Smooth muscle cell of bladder (primary cell): ENCODE measurements at places on chromosomes 12 and 14. TPM values are rescaled to one million over a fixed set of nuclear protein-coding genes. Genes with fewer than 3 reads are reported as not detected.

Gene KRT77
- total RNA-seq = not detected in 2 replicates

Gene INHBE
- 9.0 and 12.7 TPM in 2 replicates for total RNA-seq

Gene PLCZ1
- total RNA-seq = not detected in 2 replicates

Gene INHBC
- total RNA-seq = not detected in 2 replicates

Gene PTHLH
- 2.0 and 17.8 TPM in 2 replicates for total RNA-seq

Gene CISTR
- total RNA-seq = not detected in 2 replicates

Gene NINJ2
- total RNA-seq = 1.8 and 3.1 TPM in 2 replicates

Gene TAS2R50
- total RNA-seq = 2.1 and 2.4 TPM in 2 replicates

Gene ADGRD1
- total RNA-seq = 10.2 and 19.9 TPM in 2 replicates

Gene TAS2R43
- 1.3 TPM in 1 of 2 replicates, not detected in the other for total RNA-seq

Gene PLEKHA5
- total RNA-seq = 43.7 and 54.9 TPM in 2 replicates

Gene ZNF641
- 10.2 and 17.2 TPM in 2 replicates for total RNA-seq

Gene TMPRSS12
- total RNA-seq = not detected in 2 replicates

Gene NRL
- 0.28 and 0.46 TPM in 2 replicates for total RNA-seq

Gene GAS2L3
- total RNA-seq = 5.3 and 6.3 TPM in 2 replicates

Gene HOXC10
- 0.18 and 0.43 TPM in 2 replicates for total RNA-seq

Gene MEG3
- 145 and 252 TPM in 2 replicates for total RNA-seq

Gene PTGER2
- 6.6 and 8.4 TPM in 2 replicates for total RNA-seq

Gene KRT83
- total RNA-seq = 0.14 TPM in 1 of 2 replicates, not detected in the other

Gene HOXC4
- total RNA-seq = 0.09 and 0.14 TPM in 2 replicates

Gene CLMN
- total RNA-seq = 1.9 and 2.1 TPM in 2 replicates

Gene CCT2
- 153 and 156 TPM in 2 replicates for total RNA-seq

Gene NUAK1
- total RNA-seq = 17.9 and 25.8 TPM in 2 replicates

Gene GDF3
- not detected in 2 replicates for total RNA-seq

Gene AP5M1
- 11.2 and 17.4 TPM in 2 replicates for total RNA-seq

Gene MYO1H
- 0.14 TPM in 1 of 2 replicates, not detected in the other for total RNA-seq

Gene INTS13
- total RNA-seq = 25.3 and 28.4 TPM in 2 replicates

Gene PTPRO
- total RNA-seq = 0.85 and 1.3 TPM in 2 replicates

Gene POP5
- total RNA-seq = 30.8 and 32.0 TPM in 2 replicates

Gene RNF10
- total RNA-seq = 92.2 and 113 TPM in 2 replicates

Gene HELB
- 2.6 and 3.1 TPM in 2 replicates for total RNA-seq

Gene BDKRB2
- 38.6 and 68.3 TPM in 2 replicates for total RNA-seq

Gene WNT1
- not detected in 2 replicates for total RNA-seq

Gene KCNH3
- under 0.01 and 0.09 TPM in 2 replicates for total RNA-seq

Gene PLEK2
- total RNA-seq = 3.0 and 3.7 TPM in 2 replicates

Gene NR2C1
- total RNA-seq = 20.3 and 21.4 TPM in 2 replicates

Gene LRCOL1
- total RNA-seq = 0.14 TPM in 1 of 2 replicates, not detected in the other

Gene KRT6C
- total RNA-seq = not detected in 2 replicates

Gene DPPA3
- not detected in 2 replicates for total RNA-seq

Gene MAP3K9
- 0.09 and 0.14 TPM in 2 replicates for total RNA-seq

Gene NKX2-1
- total RNA-seq = not detected in 2 replicates

Gene GLI1
- 0.18 and 0.71 TPM in 2 replicates for total RNA-seq

Gene GUCY2C
- not detected in 2 replicates for total RNA-seq

Gene GALNT6
- total RNA-seq = 1.4 and 1.5 TPM in 2 replicates

Gene SLC11A2
- total RNA-seq = 67.4 and 75.1 TPM in 2 replicates

Gene NEUROD4
- not detected in 2 replicates for total RNA-seq
